ENCODE measurements at places on chromosomes 11 and 22.

GRCh38 chr11:103798026-103798425 is 238.4 kb upstream of the DDI1 start:
- DNase-seq = no peak

DNA sequence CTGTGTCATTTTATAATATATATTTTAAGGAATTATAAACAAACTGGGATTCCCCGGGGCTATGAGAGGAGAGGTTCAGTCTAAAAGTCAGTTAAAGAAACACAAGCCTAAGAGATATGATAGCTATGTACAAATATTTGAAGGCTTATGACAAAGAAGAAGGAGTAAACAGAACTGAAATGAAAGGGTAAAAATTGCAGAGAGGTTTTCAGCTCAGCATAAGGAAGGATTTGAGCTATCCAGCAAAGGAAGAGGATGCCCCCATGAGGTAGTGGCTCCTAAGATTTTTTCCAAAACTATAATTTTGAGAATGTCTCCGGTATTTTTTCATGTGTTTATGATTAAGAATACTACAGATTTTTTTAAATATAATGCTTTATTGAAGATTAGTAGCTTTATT is 57.9 kb upstream of the ANGPTL5 start:
- DNase-seq = no peak

- DNase-seq = no peak
Measured at GRCh38 chr11:103673773-103674172, 362.7 kb upstream of the DDI1 start.

GRCh38 chr11:119652907-119653659 is 75.9 kb downstream of the NECTIN1 start:
- no peak for DNase-seq

DNA sequence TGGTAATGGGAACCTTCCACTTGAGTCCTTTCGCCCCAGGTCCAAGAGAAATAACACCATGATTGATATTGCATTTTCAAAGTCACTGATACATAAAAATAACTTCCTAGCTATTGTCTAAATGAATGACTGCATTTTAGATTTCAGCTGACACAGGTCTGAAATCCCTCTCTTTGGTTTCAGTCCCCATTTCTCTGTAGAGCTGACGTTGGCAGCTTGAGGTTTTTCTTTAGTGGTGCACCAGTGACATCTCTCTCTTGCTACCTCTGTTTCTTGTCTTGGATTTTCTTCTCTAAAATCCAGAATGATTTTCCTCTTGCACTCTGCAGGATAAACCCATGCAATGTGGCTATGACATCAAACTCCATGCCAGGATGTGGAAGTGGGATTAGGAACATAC is 31.7 kb upstream of the SORL1 start:
- DNase-seq = no peak

GRCh38 chr11:32497951-32498350 is 62.6 kb upstream of the WT1 start:
- no peak for DNase-seq
